ENCODE measurements at places on chromosomes 6 and 20.
A peak's percentile ranks its signal among the peaks of the same experiment; 100 is the strongest.

GRCh38 chr6:33183071-33183683 lies 9.1 kb downstream of the COL11A2 start:
- DNase-seq, result no peak

- DNase-seq, result no peak
Observed at GRCh38 chr6:75748003-75748742, 866 bp upstream of the MYO6 start.

- no peak for DNase-seq
Observed at GRCh38 chr6:7414811-7415210, 25.2 kb downstream of the RIOK1 start.

DNA sequence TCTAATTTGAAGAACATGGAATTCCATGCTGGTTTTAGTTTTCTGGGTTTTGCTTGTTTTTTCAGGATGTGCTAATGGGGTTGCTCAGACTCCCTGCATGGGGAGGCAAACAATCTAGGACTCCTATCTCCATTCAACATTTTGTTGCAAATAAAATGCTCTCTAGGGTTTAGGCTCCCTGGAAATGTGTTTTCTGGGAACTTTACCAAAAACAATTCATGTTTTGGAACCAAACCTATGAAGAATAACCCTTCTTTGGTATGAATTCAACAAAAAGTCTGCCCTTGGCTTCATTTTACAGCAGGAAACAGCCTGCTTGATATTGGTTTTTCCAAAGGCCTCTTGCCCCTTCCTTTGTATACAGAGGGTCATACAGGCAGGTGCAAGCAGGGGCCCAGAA lies 217.7 kb downstream of the FOXA2 start:
- no peak for DNase-seq

- DNase-seq, result no peak
Observed at GRCh38 chr6:65505736-65506135, 201.3 kb downstream of the EYS start.

DNA sequence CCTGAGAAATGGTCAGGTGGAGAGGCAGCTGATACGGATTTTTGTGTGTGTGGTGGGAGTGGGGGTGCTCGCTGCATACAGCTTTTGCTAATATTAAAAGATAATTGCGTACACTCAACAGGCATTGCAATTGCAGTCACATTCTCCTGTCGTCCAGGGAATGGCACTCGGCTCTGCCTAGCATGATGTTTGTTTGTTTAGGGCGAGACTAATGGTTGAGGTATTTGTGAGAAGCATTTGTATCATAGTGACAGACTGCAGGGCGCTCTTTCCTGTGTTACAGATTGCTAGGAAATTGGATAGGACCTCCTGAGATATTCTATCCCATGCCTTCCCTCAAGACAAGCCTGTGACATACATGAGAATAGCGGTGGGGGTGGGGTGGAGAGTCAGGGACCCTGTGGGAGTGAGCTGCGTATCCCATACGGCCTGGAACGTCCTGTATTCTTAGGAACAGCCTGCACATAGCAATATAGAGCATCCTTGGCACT lies 207.4 kb downstream of the SOX4 start:
- peak; percentile 56 for DNase-seq

DNA sequence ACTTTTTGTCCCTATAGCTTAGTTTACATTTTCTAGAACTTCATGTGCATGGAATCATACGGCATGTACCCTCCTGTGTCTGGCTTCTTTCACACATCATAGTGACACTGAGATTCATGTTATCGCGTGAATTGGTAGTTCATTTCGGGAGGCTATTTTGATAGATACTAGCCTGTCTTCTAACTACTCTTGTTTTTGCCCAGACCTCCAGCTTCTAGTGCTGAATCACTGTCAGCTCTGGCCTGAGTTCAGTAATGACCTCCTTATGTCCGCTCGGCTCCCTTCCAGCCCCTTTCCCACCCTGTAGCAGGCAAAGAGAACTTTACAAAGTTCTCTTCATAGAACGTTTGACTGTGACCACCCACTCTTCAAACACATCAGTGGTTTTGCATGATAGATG lies 14.1 kb downstream of the MYBL2 start:
- no peak for DNase-seq

DNA sequence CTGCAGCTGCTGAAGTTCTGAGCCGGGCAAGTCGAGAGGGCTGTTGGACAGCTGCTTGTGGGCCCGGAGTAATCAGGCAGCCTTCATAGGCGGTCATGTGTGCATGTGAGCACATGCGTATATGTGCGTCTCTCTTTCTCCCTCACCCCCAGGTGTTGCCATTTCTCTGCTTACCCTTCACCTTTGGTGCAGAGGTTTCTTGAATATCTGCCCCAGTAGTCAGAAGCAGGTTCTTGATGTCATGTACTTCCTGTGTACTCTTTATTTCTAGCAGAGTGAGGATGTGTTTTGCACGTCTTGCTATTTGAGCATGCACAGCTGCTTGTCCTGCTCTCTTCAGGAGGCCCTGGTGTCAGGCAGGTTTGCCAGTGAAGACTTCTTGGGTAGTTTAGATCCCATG lies 21.2 kb upstream of the MAPK13 start:
- DNase-seq, result no peak

DNA sequence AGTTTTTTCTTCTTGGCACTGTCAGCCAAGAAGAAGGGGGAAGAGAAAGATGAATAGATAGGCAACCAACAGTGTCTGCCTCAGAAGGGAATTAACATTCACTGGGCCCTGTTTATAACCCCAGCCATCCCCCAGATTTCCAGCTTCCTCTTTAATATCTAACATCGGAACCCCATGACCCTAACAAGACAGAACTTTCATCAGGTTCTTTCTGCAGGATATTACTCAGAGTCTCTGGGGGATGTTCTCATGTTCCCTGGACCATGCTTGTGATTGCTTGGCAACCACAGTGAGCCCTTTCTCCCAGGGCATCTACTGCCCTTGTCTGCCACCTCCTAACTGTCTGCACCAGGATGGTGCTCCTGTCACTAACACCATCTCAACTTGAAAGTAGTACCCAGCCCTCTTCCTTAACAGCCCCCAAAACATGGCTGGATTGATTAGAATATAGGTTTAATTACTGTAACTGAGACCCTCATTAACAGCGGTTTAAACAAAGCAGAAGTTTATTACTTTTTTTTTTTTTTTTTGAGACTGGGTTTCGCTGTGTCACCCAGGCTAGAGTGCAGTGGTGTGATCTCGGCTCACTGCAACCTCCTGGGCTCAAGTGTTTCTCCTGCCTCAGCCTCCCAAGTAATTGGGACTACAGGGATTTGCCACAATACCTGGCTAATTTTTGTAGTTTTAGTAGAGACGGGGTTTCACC lies 12.0 kb upstream of the PTPN1 start:
- DNase-seq, result no peak

DNA sequence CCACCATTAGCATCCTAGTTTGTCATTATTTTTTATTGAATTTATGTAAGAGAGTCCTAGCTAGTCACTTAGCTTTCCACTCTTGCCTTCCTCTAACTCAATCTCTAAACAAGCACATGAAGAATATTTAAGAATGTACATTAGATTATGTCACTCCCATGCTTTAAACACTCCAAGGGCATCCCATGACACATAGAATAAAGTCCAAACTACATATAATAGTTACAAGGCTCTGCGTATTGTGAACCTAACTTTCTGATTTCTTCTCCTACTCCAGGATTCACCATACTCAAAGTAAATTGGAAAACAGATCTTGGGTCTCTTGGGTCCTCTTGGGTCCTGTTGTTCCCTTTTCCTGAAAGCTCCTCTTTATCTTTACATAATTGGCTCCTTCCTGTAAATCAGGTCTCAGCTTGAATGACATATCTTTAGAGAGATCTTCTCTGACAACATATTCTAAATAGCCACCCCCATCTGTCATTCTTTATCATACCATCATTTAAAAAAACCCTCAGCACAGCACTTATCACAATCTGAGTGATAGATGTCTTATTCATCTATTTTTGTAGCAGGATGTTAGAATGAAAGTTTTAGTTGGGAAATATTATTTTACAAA lies 1042.4 kb upstream of the FLRT3 start:
- no peak for DNase-seq

- DNase-seq, result no peak
Observed at GRCh38 chr6:2433711-2434110, 188.3 kb upstream of the GMDS start.

GRCh38 chr6:34056305-34057108 lies 89.4 kb downstream of the GRM4 start:
- DNase-seq, result peak; percentile 83

DNA sequence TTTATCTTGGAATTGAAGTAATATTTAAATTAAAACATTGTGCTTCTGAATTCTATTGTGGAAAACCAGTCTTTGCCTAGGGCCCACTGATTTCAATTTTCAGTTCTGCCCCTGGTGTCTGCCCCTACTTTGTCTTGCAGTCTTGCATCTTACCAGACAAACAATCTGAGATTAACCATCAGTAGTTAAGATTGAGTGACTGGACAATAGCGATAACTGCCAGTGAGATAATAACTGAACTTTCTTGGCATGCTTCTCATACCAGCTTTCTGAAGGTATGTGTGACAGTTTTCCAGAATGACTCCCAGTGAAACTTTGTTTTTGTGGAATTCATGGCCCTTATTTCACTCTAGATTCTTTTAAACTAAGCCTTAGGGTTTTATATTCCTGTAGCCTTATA lies 53.5 kb downstream of the KCNQ5 start:
- DNase-seq, result no peak

GRCh38 chr6:53945765-53946407 lies 151.1 kb downstream of the LRRC1 start:
- no peak for DNase-seq

GRCh38 chr20:47258745-47259695 lies 97.5 kb downstream of the ZMYND8 start:
- DNase-seq, result no peak

GRCh38 chr6:124463271-124463670 lies 499.0 kb upstream of the RNF217 start:
- DNase-seq, result no peak

- no peak for DNase-seq
Observed at GRCh38 chr6:118588626-118589025, 40.5 kb downstream of the PLN start.

GRCh38 chr6:29955783-29956182 lies 13.5 kb downstream of the HLA-A start:
- DNase-seq, result no peak

All from Calu3 (cell line).